Naive thymus-derived CD4-positive, alpha-beta T cell (primary cell): ENCODE measurements at places on chromosomes 7 and 10. TPM values are rescaled to one million over a fixed set of nuclear protein-coding genes. Genes with fewer than 3 reads are reported as not detected.

NPFFR1 gene
- total RNA-seq = not detected

ATRNL1 gene
- not detected for total RNA-seq

POLR2J2 gene
- 40.1 TPM for total RNA-seq

OAT gene
- total RNA-seq = 47.0 TPM

ABCB1 gene
- 10.4 TPM for total RNA-seq

CPXM2 gene
- not detected in 2 replicates for total RNA-seq

ADIRF gene
- total RNA-seq = not detected

AKR1C8 gene
- total RNA-seq = 1.8 TPM

GNAI1 gene
- total RNA-seq = 3.4 TPM

MOGAT3 gene
- not detected for total RNA-seq

ARHGEF35 gene
- total RNA-seq = 2.4 and 2.5 TPM in 2 replicates

PRPS1L1 gene
- not detected for total RNA-seq

PNLIPRP3 gene
- not detected for total RNA-seq

CHST3 gene
- 0.05 TPM for total RNA-seq

C7orf57 gene
- not detected for total RNA-seq
